Epithelial cell of prostate (primary cell): ENCODE measurements at places on chromosomes 4 and X.

- no peak for DNase-seq
Measured at GRCh38 chrX:10769195-10769594, 148.8 kb upstream of the MID1 start.

- no peak for DNase-seq
Measured at GRCh38 chrX:154379569-154379951, 465 bp downstream of the EMD start.

DNA sequence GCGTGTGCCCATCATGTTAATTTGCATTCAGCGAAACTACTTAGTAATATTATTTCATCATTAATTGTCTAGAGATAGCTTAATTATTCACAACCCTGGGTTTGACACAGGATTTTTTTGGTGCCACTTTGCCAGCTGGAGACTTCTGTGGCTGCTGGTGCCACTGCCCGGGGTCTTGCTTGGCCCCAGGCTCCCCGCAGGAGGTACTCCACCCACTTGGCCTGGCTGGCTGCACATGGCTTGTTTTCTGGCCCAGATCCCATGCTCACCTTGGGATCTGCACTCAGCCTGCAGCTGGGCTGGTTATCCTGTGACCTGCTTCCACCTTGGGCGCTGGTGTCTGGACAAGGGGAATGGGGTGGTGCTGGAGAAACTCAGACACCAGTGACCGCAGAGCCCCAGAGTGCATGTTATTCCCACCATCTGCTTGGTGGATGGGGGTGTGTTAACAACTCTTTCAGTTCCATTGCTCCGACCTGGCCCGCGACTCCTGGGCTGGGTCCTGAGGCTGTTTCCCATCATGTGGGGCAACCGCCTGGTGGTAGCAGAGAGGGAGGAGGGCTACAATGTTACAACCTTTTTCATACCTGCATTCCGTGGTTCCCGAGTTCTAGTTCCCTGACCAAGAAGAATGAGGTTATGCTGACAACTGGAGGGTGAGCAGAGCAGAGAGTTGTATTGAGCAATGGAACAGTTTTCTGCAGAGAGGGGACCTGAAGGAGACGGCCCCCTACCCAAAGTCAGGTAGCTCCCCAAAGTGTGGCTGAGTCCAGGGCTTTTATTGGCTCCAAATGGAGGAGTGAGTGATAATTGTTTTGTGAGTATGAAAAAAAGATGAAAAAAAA, 1950.0 kb upstream of the IGFBP7 start:
- no peak for DNase-seq

DNA sequence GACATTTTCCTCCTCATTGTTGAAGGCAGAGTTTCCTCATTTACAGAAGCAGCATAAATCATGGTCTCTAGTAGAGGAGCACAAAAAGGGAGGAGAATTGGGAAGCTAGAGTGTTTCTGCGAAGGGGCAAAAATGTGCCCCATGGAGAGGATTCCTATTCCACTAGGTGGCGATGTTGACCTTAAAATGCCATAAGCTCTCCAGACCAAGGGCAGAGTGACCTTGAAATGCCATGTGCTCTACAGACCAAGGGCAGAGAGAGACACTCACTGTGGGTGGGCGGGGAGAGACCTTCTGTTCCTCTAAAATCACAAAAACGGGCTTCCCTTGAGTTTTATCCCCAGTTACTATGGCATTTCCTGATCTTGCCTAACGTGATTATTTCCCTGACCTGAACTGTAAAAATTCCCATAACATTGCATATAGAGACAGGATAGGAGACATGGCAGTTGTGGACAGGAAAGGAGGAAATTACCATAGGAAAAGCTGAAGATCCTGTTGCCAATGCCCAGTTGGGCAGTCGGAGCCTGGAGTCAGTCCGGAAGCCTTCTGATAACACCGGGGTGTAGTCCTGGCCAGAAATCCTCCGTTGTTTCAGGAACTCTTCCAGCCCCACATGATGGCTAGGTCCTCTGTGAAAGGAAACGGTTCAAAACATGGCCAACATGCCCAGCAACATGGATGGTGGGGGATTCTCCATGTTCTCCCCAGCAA, 567.7 kb downstream of the MAGEB5 start:
- no peak for DNase-seq

- no peak for DNase-seq
Measured at GRCh38 chr4:121873604-121874003, 3.3 kb upstream of the BBS7 start.

DNA sequence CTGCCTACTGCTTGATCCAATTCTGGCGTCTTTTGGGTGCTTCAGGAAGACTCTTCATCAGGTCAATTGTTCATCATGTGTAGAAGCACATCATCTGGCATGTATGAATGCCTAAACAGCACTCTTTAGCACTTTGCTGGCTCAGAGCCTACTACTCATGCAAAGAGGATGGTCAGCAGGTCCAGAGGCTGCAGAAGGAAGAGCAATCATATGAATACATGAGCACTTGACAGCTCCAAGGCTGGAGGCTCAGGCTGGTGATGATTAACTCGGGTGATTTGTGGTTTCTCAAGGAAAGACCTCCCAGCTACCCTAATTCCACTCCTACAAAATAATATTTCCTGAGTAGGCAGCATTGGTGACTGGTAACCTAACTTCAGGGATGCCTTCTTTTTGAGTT, 103.8 kb upstream of the CXCL13 start:
- no peak for DNase-seq

DNA sequence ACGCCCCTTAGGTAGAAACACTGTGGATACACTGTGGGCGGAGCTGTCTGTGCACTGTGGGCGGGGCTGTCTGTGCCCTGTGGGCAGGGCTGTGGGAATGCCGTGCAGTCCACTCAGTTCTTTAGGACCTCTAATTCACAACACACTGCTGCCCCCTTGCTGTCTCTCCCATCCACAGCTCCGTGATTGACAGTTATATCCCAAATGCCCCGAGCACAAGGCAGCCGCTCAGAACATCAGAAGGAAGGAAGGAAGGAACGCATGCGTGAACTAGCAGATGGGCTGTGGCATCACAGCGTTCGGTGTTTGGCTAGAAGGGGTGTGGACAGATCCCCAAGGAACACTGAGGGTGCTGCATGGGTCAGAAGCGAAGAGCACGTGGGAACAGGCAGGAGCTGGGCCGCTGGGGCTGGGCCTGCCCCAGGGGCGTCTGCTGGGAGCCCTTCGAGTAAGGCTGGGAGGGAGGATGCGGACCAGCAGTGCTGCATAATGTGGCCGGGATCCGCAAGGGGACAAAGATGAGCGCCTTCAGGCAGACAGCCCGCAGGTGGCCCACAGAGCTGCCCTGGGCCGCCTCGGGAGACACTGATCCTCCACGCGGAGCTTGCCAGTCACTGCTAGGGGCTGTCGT, 29.8 kb downstream of the ACOX3 start:
- no peak for DNase-seq
